ENCODE measurements at places on chromosomes 11 and 22.

GRCh38 chr11:98625526-98625925, 395.2 kb upstream of the CNTN5 start:
- no peak for DNase-seq

GRCh38 chr11:94854770-94855633, 86.8 kb downstream of the AMOTL1 start:
- no peak for DNase-seq

DNA sequence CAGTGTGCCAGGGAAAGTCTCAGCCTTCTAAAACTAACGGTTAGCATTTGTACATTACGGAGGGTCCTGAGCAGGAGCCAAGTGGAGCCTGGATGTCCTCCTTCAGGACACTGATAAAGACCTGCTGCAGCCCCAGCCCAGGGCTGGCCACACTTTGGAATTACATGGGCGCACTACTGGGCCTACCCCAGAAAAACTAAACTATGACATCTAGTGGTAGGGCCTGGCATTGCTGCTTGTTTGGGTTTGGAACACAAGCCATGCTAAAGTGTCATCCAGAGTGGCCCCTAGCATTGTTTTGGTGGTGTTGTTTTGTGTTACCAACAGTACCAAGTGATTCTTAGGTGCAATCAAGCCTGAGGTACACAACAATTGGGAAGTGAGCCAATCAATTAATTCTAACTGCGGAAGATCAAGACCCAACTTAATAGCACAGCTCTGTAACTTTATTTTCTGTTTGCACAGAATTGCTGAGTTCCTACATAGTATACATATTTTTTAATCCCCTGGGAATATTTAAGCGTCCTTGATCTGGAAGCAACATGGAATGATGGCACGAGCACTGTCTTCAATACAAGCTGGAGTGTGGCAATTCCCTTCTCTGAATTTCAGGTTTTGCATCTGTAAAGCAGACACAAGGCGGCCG, 340.7 kb downstream of the LARGE1 start:
- DNase-seq, result peak; percentile 44

DNA sequence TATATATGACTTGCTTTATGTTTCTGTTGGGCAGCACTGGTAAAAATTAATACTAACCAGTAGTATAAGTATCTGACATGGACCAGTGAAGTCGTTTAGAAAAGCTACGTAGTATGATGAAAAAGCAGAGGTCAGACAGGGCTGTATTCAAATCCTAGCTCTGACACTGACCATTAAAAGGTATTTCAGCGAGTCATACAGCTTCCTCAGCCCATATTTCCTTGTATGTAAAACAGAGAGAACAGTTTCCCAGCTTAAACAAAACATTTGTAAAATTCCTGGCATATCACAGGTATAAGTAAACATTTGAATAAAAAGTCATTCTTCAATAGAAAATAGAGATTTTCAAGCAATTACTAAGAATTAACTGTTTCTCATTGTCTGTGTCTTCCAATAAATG, 4.2 kb downstream of the NOX4 start:
- no peak for DNase-seq

DNA sequence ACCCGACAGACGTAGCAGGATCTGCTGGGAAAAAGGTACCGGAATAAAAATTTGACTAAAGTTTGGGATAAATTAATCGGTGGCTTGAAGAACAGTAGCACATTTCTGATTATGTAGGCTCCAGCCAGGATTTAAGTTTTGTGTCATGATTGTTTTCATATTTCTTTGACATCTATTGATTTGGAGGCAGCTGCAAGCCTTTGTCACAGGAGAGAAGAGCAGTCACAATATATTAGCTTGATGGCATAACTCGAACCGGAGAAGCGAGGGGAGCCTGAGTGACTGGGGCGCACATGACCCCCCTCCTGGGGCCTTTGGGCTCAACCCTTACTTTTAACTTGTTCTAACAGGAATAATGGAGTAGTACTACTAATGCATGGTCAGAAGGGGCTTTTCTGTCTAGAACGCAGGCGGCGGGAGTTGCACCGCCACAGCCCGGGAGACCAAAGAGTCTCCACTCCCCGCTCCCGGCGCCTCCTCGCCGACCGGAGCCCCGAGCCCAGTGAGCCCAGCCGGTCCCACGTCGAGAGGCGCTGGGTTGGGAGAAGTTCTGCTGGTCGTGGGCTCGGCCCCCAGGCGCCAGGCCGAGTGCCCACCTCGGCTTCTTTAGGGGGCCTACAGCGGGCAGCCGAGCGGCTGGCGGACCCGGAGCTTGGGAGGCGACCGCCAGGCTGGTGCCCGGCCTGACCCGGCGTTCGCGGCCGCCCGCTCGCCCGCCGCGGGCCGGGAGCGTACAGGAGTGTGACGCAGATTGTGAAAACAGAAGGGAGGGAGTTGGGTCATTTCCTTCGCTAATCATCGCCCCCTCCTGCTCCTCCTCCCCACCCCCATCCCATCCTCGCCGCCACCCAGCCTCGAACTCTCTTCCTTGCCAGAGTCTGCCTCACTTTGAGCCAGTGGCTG, 15.7 kb upstream of the PAX6 start:
- no peak for DNase-seq

GRCh38 chr11:4826425-4826824, 5.3 kb downstream of the OR51F2 start:
- no peak for DNase-seq

DNA sequence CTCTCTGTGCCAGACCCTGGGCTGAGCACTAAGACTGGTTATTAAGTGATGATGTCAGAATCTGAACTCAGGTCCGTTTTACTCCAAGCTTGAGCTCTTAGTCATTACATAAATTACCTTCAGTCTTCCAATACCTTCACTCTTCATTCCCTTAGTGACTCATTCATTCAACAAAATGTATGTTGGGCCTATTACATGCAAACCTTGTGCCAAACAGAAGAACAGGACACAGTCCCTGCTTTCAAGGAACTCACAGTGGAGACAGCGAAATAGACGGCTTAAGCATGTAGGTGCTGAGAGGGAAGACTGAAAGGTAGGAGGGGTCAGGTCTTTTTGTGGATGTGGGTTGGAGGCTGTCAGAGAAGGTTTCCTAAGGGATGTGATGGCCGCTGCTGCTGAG, 3.3 kb downstream of the KCTD14 start:
- DNase-seq, result no peak

GRCh38 chr22:22748297-22748743, 103.9 kb downstream of the GGTLC2 start:
- DNase-seq, result peak; percentile 13

GRCh38 chr11:100984668-100985067, 144.9 kb downstream of the PGR start:
- DNase-seq, result no peak

DNA sequence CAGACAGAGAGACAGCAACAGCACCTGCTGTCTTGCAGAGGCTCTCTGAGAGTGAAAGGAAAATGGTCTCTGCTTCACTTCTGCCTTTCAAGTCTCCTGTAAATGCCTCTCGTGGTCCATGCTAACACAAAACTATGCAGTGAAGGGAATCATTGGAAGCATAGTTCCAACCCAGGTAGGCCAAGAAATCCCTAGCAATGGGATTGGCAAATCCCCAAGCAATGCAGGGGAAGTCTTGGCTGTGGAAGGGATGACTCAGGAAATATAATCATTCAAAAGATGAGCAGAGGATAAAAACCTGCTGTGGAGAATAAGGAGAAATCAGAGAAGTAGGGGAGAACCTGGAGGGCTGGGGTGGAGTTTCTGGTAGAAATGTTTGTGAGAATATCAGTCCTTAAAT, 216.1 kb upstream of the ZBED5 start:
- DNase-seq, result no peak

DNA sequence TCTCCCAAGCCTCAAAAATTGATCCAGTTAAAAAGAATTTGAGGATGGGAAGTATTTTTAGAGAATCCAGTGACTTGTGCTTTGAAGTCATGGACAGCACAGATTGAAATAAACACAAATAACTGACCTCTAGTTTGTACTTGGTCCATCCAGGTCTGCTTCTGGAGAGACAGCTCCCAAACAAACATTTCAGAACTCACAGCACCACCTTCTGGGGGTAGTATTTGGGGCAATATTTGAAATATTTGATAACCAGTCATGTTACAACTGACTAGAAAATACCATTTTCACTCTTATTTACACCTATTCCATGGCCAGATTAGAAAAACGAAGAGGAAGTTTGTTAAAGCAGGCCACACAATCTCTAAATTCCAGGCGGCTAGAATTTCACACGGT, 56.2 kb downstream of the CTSC start:
- no peak for DNase-seq

GRCh38 chr11:35131886-35132285, 7.1 kb upstream of the CD44 start:
- no peak for DNase-seq

DNA sequence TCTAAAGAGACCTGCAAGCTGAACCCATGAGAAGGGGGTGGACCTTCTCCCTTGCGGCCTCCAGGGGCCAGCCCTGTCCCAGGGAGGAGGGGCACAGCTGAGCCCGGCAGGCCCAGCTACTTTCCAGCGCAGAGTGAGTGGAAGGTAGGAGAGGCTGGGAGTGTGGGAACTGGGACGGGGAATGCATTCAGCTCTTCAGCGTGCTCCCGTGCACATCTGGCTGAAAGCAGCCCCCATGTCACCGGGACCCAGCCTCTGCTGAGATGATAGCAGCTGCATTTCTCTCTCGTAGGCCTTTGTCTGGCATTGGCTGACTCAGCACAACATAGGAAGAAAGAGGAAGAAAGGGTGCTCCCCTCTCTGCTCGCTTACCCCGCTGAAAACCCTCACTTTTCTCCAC, 951.5 kb downstream of the TBC1D22A start:
- DNase-seq, result no peak

DNA sequence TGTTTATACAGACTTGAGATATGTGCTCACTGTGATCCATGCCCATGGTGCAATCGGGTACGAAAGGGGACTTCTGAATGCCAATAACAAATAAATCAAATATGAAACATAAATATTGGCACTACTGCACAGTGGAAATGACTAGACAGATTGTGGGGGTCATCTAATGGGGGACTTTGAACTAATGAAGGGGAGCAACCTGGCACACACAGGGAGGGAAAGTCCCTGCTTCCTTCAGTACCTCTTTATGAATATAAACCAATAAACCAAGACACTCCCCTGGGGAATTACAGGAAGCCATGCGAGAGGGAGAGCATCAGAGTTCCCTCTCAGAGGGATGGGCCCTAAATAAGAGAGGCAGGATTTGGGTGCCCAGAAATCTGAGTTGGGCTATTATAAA, 21.1 kb downstream of the MIF start:
- no peak for DNase-seq

- no peak for DNase-seq
Observed at GRCh38 chr22:42353883-42354727, 78.1 kb downstream of the NFAM1 start.

DNA sequence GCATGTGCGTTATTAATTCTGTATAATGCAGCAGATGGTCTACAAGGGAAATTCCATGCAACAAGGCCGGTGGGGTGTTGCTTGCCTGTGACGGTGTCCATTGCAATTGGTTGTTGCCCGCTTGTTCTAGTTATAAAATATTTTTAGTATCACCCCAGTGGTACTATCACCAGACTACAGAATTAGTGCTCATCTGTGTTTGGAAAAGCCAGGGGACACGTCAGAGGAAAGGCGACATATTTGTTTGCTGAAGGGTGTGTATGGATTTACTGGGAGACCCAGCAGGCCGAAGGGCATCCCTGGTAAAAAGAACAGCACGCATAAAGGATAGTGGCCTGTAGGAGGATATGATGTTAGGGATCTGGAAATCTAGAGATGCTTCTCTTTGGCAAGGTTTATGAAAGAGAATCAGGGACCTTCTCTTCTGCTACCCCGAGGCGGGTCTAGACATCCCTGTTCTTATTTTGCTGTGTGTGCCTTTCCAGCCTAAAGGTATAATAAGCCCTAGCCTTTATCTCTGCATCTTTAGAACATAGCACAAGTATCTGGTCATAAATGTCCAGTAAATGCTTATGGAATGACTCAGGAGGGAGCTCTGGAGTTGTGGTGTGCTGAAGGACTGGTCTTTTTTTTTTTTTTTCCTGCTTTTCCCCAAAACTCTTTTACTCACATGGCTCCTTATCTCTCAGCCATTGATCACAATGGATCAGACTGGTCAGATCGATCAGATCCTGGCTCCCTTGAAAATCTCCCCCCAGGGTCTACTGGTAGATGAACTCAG, 90.9 kb downstream of the LDLRAD3 start:
- no peak for DNase-seq

GRCh38 chr22:30453731-30454510, 17.9 kb downstream of the SEC14L3 start:
- DNase-seq, result no peak

GRCh38 chr11:133064152-133064877, 468.0 kb downstream of the OPCML start:
- peak; percentile 23 for DNase-seq

DNA sequence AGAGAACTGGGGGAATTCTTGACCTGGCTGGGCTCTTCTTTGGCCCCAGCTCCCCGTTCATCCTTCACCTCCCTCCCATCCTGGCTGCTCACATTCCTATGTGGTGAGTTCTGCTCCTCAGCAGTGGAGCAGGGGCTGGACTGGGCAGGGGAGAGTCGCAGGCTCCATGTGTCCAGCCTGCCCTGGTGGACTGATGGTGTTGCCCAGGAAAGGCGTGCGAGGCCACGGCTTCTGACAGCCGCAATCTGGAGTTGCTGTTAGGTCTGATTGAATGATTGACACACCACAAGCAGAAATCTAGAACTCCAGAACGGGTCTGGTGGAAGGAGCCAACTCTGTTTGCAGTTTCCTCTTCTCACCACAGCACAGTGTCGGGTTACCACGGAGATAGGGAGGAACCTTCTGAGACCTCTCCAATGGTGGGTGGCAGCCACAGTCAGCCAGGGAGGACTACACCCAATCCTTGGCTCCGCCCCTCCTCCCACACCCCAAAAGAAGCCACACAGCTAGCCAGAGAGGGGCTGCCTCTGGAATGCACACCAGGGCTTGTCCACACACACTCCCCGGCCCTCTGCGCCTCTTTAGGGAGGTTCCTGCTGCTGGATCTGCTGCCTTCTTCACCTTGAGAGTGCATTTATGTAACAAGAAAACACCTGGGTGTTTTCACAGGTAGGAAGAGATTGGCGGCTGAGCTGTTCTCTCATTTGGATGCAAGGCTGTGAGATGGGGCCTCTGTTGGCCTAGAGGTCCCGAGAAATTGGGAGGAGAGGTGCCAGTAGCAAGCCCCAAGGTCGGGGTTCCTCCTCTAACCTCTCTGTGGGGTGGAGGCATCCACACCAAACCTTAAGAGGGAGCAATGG, 56.4 kb upstream of the CD44 start:
- DNase-seq, result no peak

DNA sequence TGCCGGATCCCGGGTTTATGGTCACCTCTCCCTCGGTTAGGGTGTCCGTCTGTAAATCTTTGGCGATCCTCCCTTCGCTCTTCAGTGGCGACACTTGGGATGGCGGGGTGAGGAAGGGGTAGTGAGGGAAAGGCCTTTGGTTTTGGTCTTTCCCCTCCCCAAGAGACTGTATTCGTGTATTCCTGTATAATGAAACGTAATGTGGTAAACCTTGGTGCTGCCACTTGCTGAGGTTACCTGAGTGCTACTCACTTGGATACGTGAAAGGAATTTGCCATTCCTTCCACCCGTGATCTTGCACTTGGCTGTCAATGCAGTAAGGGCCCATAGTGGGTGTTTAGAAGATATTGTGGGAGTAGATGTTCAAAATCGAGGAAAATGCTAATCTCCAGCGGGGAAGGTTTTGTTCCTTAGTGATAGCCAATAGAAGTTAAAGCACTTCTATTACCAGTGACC, 578 bp upstream of the NUP160 start:
- DNase-seq, result no peak

- DNase-seq, result no peak
Observed at GRCh38 chr11:57163160-57163868, 18.4 kb upstream of the LRRC55 start.

GRCh38 chr22:37119872-37120271, 10.4 kb upstream of the TMPRSS6 start:
- no peak for DNase-seq
